T-helper 1 cell (primary cell): ENCODE measurements at places on chromosomes 2 and 18.

- DNase-seq: no peak
Observed at GRCh38 chr2:196798980-196799379, 503 bp downstream of the GTF3C3 start.

GRCh38 chr2:113078350-113078839, 10.6 kb downstream of the IL1F10 start:
- DNase-seq: no peak

DNA sequence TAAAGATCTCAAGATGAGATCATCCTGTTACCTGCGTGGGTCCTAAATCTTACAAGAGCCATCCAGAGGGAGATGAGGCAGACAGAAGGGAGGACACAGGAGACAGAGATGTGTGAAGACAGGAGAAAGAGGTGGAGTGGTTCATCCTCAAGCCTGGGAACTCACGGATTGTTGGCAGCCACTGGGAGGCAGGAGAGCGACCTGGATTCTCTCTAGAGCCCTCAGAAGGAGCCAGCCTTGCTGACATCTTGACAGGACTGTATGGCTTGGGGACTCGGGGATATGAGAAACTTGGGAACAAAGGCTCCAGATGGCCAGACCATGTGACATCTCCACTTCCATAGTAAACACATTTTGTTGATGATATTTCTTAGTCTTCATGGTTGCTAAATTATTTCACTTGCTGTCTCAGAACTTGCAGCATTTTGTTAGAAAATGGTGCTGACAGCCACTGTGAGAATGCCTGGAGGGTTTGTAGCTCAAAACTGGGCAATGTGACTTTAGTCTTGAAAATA, 57.8 kb upstream of the MC2R start:
- DNase-seq: no peak

GRCh38 chr2:128414351-128414750, 95.7 kb upstream of the HS6ST1 start:
- no peak for DNase-seq

DNA sequence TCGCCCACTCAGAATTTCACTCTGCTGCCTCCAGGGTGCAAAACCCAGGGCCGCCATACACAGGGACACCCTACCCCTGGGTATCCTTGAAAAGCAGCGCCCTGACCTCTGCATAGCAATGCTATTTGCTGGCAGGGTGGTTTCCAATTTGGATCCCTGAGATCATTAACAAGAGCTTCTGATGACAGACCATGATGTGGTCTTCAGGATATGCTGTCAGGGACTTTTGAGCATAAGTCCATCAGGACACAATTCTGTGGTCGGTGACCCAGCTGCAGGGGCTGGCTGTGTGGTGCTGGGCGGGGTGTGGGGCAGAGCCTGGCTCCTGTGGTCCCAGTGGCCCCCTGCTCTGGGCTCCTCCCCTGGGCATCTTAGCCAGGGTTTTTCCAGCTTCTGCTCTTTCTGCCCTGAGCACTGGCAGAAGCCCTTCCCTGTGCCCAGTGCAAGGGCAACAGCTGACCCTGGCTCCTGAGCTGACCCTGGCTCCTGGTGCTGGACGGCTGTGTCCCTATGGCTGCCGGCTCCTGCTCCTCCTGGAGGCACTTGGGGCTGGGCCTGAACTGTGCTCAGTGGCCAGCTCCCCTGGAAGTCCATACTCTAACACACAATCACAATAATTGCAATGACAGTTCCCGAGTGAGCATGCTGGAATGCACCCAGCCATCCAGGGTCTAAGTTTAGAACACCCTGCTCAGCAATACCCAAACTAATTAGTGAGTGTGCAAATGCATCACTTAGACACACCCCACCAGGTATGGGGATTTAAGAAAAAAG, 271.5 kb downstream of the HDAC4 start:
- no peak for DNase-seq

DNA sequence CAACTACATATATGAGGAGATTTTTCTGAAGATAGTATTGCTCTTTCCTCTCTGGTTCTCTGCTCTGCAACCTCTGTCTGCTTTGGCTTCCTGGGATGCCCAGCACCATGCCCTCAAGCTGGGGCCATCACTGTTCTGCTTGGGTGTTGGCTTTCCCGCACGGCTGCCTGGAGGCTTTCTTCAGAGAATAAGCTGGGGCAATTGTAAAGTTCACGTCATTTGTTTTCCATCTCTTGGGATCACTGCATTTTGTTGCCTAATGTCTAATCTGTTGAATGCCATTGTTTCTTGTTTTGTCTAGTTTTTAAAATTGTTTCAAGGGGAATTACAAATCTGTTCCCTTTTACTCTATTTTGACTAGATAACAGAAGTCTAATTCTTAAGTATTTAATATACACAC, 437.3 kb upstream of the NRP2 start:
- no peak for DNase-seq

- no peak for DNase-seq
Observed at GRCh38 chr2:104443145-104443544, 410.8 kb upstream of the POU3F3 start.

DNA sequence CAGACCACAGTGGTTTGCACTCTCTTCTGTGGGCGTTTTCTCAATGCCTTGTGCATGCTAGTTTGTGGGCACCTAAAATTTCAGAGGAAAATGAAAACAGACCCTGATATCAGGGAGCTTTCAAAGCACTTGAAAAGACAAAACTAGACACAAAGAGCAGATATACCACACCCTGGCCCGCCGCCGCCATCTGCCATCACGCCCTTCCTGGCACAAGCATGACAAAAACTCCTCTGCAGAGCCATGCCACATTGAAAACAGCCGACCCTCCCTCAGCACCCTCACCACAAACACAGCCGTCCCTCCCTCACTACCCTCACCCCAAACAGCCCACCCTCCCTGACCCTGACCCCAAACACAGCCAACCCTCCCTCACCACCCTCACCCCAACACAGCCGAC, 84.8 kb upstream of the RAB6C start:
- DNase-seq: no peak

- peak; percentile 24 for DNase-seq
Observed at GRCh38 chr2:73920577-73921545, 5.8 kb upstream of the DGUOK start.

- no peak for DNase-seq
Observed at GRCh38 chr18:75276818-75277609, 66.4 kb downstream of the TSHZ1 start.

DNA sequence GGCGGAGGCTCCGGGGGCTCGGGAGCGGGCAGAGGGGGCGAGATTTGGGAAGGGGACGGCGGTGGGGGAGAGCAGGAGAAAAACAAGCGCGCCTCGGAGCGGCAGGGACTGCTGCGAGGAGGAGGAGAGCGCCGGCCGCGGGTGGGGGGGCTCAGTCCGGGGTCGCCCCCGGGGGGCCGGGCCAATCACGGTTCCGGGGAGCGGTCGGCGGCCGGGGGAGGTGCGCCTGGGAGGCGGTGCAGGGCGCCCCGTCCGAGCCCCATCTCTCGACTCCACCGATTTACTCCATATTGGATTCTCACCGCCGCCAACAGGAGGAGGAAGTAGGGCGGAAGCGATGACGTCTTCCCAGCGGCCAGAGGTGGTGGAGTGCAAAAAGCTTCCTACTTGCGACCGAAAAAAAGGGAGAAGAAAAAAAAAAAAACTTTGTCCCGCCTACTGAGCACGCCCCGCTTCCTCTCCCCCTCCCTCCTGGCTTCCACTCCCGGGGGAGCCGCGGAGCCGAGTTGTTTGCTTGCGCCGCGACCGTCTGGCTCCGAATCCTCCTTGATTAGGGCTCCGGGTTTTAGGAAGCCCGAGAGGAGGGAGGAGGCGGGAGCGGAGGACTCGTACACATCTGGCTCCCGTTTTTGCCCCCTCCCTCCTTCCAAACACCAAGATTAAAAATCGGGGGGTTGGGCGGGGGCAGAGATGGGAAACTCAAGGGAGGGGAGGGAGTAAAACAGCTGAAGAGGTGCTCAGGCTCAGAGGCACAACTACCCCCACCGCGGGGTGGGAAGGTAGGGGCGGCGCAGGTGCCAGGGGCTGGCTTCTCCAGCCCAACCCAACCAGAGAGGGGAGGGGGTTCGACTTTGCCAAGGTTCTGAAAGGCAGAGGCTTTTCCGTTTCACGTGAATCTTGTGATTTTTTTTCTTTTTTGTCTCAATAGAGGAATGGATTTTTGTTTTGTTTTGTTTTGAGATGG, at the start of gene SPRED2:
Gene SPRED2, minus strand, starts transcription at position 373 of the 964 bp plus-strand sequence. CDS start 612 bp downstream, outside the sequence.
- DNase-seq: peak; percentile 84

DNA sequence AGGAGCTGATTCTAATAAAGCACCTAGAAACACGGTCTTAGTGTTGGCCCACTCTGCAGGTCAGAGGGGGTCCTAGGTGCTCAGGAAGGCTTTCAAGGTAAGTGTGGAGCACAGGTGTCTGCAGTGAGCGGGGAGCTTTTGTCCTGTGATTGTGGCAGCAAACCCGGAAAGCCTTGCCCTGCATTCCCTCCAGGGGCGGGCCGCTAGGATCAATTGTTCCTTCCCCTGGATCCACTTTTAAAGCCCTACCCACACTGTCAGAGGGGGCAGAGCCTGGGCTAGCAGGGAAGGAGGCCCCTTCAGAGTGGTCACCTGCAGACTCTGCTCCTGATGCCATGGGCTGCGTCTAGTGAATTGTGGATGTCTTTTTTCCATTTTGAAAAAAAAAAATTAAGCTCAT, 176.0 kb downstream of the CTIF start:
- DNase-seq: no peak

GRCh38 chr2:189159717-189160116, 19.8 kb downstream of the COL5A2 start:
- no peak for DNase-seq

- DNase-seq: no peak
Observed at GRCh38 chr18:51273437-51273836, 76.0 kb upstream of the MEX3C start.

DNA sequence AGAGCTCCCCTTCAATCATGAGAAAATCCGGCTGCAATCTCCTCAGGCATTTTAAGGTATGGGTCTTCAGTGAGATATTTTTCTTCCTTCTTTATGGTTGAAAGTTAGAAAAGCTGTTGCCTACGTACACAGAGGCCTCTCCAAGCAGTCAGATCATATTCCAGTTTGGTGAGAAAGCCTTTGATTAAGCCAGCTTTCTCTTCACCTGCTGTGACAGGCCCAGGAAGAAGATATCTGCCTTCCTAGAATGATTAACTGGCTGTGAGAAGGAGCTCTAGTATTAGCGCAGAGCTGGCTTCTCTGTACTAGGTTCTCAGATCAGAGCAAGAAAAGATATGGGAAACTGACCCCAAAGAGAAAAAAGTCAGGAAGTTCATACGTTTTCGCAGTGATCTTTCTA, 585.0 kb upstream of the CHAC2 start:
- DNase-seq: no peak

DNA sequence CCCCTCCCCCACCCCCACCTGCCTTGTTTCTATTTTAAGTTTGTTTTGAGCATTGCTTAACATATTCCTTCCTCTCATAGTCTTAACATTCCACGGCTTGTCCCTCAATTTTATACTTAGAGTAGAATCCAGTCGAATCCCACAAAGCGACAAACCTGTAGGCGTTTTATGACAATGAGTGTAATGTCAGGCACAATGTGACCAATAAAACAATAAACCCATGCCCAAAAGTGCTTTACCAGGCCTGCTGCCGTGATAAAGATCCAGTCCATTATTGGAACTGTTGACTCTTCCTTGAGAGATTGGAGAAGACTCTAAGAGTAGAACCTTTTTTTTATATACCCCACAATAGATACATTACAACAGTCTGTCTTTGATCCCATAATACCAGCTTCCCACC, 6.2 kb upstream of the MRO start:
- no peak for DNase-seq

GRCh38 chr2:24814516-24814915, 21.3 kb downstream of the CENPO start:
- DNase-seq: no peak

DNA sequence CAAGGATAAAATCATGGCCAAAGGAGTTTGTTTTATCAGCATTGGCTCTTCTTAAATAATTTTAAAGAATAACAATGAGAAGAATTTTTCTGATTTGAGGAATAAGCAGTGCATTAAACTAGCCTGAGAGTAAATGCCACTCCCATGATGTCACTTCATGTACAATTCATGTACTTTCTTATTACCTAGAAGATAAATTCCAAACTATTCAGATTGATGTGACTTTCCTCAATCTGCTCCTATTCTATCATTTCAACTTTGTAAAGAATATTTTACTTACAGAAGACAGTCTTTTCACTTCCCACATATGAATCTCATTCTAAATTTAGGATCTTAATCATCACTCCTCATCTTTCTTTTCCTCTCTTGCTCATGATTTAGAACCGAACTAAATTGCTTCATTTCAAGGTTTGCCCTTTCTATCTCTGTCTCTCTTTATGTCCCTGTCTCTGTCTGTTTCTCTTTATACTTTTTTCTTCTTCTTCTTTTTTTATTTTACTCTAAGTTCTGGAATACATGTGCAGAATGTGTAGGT, 1142.0 kb upstream of the PIK3C3 start:
- DNase-seq: no peak

DNA sequence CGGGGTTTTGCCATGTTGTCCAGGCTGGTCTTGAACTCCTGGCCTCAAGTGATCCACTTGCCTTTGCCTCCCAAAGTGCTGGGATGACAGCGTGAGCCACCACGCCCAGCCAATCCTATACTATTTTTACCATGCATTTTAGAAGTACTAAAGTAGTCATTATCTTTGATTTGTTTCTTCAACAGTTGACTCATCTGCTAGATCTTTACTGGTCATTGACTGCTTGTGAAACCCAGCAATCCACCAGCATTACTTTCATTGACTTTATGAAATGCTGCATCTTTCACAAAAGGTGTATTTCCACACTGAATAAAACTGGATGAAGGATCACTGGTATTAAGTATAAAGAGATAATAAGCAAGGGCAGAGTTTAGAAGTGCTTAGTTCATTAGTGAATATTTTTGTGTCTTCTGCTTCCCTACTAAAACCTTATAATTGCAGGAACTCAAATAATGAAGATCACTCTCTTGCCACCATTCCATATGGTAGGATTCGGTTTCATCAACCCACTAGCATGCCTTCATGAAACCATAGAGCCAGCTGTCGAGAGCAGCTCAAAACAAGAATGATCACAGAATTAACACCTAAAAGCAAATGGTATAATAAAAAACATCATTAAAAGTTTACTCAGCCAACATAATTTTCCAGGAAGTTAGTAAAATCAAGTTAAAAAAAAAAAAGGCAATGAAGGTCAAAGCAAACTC, 33.1 kb downstream of the IRS1 start:
- DNase-seq: no peak

DNA sequence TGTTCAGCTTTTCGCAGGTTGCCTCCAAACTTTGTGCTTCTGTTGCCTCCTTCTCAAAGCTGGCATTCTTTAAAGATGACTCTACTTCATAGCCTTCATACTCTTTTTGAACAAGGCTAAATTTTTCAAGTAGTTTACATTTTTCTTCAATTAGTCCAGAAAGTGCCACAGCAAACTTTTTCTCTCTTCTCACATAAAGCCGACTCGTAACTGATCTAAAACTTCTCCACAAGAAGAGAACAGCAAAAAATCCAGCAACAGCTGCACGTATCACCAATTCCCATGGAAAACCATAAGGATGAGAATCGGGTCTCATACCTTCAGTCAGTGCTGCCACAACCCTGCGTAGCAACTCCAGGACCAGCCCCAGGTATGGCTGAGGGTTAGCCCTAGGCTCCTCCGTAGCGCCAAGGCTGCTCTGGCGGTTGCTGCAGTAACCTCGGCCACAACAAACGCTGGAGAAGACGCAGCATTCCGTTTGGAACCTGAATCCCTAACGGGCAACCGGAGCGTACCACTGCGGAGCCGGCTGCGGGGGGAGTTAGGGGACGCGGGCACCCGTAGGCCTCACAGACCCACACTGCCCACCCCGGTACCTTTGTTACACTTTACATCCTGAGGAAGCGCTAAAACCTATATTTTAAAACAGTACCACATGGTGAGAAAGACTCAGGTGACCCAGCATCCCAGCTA, at the start of gene CTAGE1:
Gene CTAGE1, minus strand, starts transcription at position 420 of the 693 bp plus-strand sequence. Its CDS starts 104 bp downstream, at position 316.
- no peak for DNase-seq
